Activated T-helper 1 cell treated with Interleukin-2 at 50 U/mL for 16 hours (primary cell): ENCODE measurements at places on chromosomes 1 and 21.

- no peak for DNase-seq
These were observed 13.3 kb downstream of the ZBTB8OS start for GRCh38 chr1:32636914-32637645.

DNA sequence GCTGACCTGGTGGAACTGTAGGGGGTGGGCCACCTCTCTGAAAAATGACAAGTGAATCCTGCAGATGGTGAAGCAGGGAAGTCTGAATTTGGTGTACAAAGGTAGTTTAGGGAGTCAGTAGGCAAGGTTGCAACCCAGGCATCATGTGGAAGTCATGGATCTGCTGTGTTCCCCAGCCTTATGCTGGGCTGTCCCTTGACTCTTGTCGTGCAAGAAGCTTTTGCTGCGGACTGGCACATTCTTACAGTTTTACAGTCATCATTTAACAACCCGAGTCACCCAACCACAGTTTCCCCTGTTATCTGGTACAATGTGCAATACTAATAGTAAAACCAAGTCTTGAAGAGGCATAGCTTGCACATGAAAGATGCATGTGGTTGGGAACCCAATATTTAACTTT is 13.2 kb downstream of the RHOU start:
- no peak for DNase-seq

- no peak for DNase-seq
These were observed 11.3 kb downstream of the CRABP2 start for GRCh38 chr1:156693848-156694689.

DNA sequence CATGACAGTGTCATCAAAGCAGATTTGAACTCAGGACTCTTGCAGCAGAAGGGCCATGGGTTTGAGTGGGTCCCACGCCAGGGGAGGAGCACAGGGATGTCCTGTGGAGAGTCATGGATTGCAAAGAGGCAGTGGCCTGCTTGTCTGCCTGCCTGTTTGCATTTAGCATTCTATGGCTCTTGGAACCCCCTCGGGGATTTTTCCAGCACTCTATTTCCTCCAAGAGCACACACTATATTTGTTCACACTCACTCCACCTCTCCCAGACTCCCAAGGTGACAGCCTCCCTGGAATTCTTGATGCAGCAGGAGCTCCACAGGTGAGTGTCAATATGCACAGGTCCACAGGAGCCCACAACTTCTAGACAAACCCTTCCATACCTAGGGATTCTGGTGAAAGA is 73.1 kb upstream of the LRRN2 start:
- DNase-seq = no peak

DNA sequence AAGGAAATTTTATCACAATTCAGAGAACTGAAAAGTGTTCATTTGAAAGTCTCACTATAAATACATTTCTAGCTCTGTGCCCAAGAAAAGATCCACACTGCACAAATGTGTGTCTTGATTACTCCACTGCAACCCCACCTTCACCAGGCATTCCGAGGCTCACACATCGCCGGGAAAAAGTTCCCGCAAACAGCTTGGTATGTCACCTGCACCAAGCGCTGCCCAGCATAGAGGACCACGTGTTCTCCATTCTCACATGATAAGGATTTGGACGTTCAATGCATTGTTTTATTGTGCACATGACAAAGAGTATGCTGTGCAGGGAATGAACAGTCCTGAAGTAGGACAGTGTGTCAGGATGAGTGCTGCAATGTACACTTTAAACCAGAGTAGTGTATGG is 70.1 kb downstream of the ERG start:
- no peak for DNase-seq

- no peak for DNase-seq
These were observed 50.5 kb downstream of the CNN3 start for GRCh38 chr1:94876362-94876761.

DNA sequence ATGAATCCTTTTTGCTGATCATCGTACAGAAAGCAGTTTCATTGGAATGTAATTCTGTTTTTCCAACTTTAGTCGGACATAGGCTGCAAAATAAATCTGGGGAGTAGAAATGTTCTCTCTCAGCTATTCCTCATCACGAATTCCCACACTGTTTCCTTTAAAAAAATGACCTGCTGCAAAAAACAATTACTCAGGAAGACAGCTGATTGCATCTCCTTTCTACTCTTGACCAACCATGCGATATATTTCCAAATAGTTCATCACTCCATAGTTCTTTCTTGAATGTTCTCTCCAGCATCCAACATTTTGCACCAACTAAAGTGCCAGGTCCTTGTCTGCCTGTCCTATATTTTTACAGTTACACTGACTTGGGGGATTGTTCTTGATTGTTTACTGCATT is 96.4 kb downstream of the S1PR1 start:
- no peak for DNase-seq

- no peak for DNase-seq
These were observed 23.9 kb upstream of the SLC25A34 start for GRCh38 chr1:15712168-15712567.

DNA sequence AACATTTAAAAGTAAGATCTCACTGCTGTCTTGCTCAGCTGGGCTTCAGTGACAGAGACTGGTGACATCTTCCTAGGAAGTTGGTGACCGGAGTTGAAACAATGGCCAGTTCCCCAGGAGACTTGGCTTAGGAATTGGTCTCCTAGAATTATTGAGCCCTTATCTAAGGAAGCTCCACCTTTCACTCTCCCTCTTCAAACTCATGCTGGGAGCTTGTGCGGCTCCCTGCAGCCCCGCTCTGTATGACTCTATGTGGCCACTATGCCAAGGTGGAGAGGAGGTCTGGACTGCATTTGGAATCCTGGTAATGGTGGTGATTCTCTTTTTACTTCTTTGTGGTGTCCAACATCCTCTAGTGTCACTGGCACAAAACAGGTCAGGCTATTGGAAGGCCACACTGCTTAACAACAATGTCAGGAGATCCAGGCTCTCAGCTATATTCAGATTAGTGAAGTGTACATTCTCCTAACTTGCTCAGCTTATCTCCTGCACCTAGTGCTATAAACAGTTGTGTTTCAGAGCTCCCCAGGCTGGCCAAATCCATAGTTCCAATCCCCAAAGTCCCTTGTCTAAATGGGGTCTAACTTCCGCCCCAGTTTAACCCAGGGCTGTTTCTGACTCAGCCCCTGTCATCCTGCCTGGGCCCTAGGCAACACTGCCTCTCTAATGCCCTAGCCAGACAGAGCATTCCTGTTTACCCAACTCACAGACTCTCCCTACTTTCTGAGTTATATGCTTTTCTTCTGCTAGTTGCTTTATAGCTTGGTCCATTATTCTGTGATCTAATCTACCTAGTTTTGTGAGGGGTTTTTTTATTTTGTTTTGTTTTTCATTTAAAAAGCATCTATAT is 18.3 kb downstream of the ATP2B4 start:
- no peak for DNase-seq

GRCh38 chr1:228347181-228347580 is 59.5 kb downstream of the TRIM11 start:
- no peak for DNase-seq

DNA sequence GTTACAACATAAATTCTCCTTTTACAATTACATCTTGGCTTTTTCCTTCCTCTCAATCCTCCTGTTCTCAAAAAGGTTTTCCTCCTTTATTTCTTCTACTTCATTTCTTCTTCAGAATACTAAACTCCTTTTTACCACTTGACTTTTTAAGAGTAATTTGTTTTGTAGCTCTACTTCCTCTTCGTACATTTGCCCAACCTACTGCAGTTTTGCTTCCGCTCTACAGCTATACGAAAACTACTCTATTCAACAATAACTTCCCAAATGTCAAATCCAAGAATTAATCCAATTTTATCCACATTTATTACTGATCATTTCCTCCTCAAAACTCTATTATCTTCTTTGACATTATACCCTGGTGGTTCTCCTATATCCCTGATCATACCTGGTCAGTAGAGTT is 3.4 kb downstream of the GDAP2 start:
- no peak for DNase-seq

- no peak for DNase-seq
These were observed 38.1 kb upstream of the GREM2 start for GRCh38 chr1:240649733-240650721.
